Stimulated activated CD4-positive, alpha-beta T cell treated with anti-CD3 and anti-CD28 coated beads, Interleukin-2, amount 100 ng/mL, for 4 hours (primary cell): ENCODE measurements at places on chromosomes 5 and 9.

GRCh38 chr5:84478603-84479002, 93.9 kb upstream of the EDIL3 start:
- DNase-seq: no peak

- DNase-seq: no peak
Measured at GRCh38 chr5:68368311-68369022, 152.9 kb downstream of the PIK3R1 start.

- DNase-seq: no peak
Measured at GRCh38 chr9:110782701-110783100, 114.1 kb downstream of the MUSK start.

DNA sequence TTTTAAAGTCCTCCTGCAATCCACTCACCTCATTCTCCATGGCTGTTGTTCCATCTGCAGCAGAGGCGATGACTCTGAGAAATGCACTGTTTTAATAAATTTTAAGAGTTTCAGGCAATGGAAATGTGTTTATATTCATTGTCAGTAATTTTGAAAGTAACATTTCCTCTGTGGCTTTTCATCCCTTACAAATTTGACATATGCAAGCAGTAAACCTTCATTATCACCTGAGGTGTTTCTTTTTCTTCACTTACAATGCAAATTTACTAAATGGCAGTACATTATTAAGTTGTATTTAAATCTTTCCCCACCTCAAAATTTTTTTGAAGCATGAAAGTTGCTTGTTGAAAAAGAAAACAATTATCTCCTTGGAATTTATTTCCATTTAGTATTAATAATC, 136.9 kb downstream of the DIRAS2 start:
- no peak for DNase-seq

GRCh38 chr9:91085517-91086291, 276.0 kb downstream of the AUH start:
- no peak for DNase-seq

GRCh38 chr5:79619854-79620253, 7.6 kb downstream of the TENT2 start:
- DNase-seq: no peak

GRCh38 chr5:176803943-176804498, 6.3 kb upstream of the UNC5A start:
- DNase-seq: no peak

DNA sequence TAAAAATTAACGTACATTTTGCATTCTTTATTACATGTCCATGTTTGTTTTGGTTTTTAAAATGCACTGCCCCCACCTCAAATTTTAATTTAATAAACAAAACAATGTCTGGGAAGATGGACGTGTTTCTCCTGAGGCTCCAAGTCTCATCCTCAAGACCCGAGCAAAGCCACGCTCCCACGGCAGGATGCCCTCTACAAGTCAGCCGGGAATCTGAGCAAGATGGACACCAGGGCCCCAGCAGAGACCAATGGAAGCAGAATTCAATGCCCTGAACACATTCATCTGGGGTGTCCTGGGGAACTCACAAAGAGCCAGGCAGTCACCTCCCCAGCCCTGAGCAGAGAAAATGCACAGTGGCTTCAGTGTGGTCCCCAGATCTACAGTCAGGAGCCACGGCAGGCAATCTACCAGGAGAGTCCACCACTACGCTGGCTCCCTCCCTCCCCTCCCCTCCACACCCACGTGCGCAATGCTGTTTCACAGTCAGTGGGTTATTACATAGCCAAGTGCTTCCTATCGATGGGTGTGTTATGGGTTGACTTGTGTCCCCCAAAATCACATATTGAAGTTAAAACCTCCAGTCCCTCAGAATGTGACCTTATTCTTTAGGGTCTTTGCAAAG, 129.8 kb downstream of the ROR2 start:
- no peak for DNase-seq

GRCh38 chr5:137061382-137061781, 437.7 kb downstream of the SPOCK1 start:
- no peak for DNase-seq

DNA sequence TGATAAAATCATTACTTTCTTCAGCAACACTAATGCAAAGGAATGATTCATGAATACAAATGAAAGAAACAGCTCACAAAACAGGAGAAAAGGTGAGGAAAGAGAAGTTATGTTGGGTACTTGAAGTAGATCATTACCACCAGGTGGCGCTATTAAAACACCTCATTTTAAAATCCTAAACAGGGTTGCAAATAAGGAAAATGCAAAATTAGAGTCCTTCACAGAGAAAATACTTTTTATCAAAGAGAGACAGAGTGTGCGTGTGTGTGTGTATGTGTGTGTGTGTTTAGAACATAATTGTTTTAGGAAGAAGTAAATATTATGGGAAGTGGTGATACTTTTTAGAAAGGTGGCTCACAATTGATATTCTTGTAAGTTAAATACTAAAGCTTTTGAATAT, 49.5 kb upstream of the CD180 start:
- DNase-seq: peak; percentile 4

- peak; percentile 63 for DNase-seq
Measured at GRCh38 chr5:172932313-172933017, 26.8 kb upstream of the RPL26L1 start.

DNA sequence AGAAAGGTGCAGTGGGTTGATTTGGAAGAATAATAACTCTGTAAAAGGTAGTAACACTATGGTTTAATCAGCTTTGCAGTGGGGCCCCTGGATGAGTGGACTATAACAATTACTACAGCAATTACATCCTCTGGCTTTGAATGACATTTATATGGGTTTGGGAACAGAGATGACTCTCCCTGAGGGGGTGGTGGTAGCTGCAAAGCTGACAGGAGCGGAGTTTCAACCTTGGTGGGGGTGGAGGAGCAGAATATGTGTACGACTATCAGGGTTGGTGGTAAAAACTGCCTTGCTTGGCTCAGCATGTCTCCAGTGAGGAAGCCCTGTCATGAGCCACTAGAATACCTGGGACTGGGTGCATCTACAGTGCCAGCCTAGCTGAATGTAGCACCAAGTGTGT, 28.3 kb upstream of the NR3C1 start:
- no peak for DNase-seq

GRCh38 chr9:13274886-13275641, 4.4 kb downstream of the MPDZ start:
- no peak for DNase-seq

DNA sequence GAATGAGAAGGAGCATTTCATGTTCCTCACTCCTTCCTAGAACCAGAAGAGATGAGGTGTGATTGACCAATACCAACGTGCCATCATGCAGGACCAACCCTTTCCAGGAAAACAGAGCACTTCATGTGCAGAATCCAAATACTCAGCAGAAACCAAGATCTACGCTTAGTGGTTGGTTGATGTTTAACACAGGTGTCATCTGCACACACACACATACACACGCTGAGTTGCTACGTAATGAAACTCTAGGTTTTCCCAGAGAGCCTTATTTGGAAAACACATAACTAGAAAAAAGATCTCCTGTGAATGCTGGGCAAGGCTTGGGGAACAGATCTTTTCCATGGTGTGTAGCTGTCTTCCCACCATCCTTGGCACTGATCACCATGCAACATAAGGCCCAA, 21.1 kb upstream of the ZNF622 start:
- no peak for DNase-seq

DNA sequence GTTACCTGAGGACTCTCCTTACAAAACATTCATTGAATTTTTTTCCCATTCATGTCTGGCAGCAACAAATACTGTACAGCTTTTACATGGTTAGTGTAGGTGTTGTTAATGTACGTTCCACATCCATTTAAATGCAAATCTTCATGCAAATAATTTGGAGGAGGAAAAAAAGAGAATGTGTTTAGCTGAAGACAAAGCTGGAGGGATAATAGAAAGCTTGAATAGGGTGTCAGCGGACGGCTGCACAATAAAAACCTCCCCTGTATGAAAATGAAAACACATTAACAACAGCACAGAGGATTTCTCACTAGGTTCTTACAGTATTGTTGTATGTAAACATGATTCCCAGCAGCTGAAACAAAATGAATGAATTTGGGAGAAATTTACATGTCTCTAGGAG, 231.5 kb downstream of the ZNF608 start:
- no peak for DNase-seq

DNA sequence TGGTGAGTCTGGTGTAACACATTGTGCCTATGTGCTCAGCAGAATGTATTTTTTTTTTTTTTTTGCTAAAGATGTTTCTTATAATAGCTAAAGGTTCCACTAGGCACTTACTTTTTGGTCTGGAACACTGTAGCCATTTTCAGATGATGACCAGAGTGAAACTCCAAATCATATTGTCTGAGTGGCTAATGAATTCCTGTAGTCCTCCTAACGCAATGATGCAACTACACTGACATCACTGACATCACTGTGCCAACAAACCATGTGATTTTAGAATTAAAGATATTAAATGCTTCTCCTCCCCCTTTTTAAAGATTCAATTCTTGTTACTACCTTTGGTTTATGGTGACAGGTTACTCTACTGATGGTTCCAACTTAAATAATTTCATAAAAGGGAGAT, 28.8 kb downstream of the JAKMIP2 start:
- DNase-seq: no peak

GRCh38 chr9:99605016-99605743, 216.5 kb upstream of the NR4A3 start:
- DNase-seq: no peak

DNA sequence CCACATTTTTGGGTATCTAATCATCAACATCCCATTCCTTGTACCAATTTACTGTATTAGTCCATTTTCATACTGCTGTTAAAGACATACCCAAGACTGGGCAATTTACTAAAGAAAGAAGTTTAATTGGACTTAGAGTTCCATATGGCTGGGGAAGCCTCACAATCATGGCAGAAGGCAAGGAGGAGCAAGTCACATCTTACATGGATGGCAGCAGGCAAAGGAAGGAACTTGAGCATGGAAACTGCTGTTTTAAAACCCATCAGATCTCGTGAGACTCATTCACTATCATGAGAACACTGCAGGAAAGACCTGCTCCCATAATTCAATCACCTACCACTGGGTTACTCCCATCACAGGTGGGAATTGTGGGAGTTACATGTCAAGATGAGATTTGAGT, 95.4 kb upstream of the SLCO6A1 start:
- no peak for DNase-seq

- no peak for DNase-seq
Measured at GRCh38 chr5:171428168-171428696, 8.8 kb downstream of the FGF18 start.

GRCh38 chr9:70477146-70477745, 62.8 kb upstream of the KLF9 start:
- no peak for DNase-seq

DNA sequence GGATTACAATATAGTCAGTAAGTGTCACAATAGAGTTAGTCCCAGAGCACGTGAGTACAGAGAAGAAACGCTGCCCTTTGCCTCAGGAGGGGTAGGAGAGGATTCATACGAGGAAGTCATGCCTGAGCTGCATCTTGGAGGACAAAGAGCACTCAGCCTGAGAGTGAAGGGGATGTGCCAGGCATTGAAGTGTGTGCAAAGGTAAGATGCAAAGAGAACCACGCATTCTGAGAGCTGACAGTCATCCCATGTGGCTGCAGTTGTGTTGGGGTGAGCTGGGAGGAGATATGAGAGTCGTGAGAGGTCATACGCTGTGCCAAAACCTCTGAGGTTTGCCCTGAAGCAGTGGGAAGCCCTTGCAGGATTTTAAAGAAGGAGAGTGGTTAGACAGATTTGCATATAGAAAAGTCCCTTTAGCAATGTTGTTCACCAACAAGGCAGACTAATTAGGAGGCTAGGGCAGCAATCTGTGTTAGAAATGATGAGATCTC, 97.5 kb downstream of the PIP5K1B start:
- DNase-seq: no peak

DNA sequence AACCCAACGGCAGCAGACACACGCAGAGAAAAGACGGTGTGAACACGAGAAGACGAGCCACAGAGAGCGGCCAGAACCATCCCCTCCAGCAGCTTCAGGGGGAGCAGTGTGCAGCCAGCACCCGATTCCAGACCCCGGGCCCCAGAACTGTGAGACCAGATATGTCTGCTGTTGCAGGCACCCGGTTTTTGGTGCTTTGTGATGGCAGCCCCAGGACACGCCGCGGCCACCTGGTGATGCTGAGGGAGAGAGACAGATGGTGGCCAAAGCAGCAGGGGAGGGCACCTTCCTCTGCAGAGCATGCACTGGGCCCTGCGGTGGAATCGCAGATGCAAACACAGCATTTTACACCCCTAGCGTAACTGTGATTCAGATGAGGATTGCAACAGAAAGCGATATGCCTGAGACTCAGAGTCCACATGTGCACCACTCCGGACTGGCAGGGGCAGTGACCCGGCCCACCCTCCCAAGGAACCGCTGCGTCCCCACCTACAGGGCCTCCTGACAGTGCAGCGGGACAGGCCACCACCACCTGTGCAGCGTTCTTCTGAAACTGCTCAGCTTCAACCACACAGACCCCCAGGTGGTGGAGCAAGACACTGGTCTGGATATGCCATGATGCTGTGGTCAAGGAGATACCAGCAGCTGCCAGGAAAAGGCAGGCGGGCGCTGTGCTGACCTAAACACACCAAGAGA, 24.0 kb downstream of the ZDHHC11B start:
- DNase-seq: no peak

DNA sequence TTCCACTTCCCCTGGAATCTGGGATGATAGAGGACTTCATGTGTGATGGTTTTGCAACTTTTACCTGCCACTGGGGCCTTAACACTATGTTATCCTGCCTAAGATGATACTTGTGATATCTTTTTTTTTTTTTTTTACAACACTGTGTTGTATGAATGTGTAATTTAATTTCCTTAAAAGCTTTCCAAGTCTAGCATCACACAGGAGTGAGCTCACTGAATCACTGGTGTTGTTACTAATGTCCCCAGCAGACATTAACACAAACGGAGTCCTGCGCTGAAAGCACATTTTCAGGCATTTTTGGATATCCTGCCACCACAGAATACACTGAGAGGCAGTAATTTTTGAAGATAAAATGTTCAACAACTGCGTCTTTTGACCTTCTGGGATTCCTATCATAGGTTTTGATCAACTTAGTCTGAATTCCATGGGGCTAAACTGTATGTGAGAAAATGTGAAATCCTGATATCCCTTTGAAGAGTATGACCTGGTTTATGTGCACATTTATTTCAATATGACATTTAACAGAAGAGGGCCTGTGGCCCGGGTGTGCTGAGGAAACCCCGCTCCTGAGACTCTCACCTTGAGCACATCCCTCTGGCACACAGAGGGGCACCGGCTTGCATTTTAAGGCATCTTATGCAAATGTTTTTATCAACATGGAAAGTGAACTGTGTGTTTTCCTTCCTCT, 118.0 kb downstream of the FSTL4 start:
- DNase-seq: no peak

DNA sequence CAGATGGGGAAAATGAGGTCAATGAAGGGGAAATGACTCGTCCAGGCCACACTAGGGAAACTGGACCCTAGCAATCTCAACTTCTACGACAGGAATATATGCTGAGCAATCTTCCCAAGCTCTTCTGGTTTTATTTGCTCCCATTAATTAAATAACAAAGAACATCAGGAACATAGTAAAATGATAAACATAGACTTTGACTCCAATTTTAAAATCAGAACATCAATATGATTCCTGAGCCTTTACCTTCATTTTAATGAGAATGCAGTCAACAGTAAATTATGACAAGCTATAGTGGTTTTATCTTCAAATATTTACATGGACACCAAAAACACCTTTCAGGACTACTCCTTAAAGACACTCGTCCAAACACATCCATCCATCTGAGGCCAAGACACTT, 74.2 kb upstream of the FRRS1L start:
- no peak for DNase-seq
